GM10248 (cell line): ENCODE measurements at places on chromosomes 16 and 17.

DNA sequence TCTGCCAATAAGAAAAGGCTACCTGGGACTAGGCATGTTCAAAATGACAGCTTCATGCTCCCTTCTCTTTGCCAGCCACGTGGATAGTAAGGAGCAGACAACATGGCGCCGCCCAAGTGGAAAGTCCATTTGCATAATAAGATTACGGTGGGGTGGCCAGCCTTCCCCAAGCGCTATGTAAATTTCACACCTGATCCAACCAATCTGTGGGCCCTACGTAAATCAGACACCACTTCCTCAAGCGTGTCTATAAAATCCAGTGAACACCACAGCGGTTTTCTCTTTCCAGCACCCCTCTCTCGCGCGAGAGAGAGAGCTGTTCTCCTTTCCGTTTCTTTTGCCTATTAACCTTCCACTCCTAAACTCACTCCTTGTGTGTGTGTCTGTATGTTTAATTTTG lies 140.3 kb upstream of the ERCC4 start:
- no peak for DNase-seq

DNA sequence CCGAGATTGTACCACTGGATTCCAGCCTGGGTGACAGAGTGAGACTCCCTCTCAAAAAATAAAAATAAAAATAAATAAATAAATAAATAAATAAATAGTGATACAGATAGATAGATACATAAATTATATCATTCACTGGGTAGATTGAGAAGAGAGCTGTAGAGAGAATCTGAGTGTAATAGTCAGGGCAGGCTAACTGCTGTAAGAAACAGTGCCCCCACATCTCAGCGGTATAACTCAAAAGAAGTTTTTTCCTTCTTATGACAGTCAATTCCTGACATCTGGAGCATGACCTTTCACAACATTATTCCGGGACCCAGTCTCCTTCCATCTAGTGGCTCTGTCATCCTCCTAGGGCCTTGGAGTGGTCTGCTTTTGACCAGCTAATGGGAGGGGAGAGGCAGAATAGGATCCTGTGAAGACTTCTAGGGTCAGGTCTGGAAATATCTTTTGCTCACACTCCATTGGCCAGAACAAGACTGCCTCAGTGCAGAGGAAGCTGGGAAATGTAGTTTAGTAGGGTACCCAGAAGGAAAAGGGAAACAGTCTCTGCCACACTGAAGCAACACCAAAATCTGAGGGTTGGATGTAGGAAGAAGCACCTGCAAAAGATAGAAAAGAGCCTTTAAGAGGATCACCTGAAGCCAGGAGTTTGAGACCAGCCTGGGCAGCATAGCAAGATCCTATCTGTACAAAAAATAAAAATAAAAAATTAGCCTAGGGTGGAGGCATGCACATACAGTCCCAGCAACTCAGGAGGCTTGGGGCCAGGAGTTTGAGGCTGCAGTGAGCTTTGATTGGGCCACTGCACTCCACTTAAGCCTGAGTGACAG lies 3.0 kb upstream of the QPRT start:
- no peak for DNase-seq

DNA sequence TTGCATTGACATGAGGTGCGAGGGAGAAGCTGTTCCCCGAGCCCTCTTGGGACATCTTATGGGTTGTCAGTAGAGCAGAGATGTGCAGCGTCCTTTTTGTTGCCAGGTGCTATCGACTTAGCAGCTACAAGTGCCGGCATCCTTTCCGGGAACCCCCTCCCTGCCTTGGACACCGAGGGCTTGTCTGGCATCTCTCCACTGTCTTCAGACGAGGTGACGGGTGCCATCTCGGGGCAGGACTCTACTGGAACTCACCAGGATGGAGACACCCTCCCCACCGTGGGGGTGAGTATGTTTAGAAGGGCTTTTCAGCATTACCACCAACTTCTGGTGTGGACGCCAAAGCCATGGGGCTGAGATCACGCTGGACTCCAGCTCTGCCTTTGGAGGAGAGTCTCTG lies 11.8 kb upstream of the JPT2 start:
- no peak for DNase-seq

DNA sequence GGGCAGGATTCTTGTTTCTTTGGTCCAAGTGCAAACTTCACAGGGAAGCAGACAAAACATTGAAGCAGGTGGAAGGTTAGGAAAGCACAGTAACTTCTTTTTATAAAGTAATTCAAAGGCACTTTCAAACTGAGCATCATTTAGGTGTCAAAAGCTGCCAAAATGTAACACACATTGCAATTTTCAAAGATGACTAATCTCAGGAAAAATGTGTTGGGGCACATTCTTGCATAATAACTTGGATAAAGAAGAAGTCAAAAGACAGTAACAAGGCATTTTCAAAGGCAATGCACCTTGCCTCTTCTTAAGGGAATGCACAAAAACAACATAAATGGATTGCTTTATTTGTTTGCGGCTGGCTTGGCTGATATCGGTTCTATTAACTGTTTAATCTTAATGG lies 3.6 kb downstream of the KCNJ2 start:
- DNase-seq: no peak
